NCI-H526 (cell line): ENCODE measurements at places on chromosomes 7 and 10.

DNA sequence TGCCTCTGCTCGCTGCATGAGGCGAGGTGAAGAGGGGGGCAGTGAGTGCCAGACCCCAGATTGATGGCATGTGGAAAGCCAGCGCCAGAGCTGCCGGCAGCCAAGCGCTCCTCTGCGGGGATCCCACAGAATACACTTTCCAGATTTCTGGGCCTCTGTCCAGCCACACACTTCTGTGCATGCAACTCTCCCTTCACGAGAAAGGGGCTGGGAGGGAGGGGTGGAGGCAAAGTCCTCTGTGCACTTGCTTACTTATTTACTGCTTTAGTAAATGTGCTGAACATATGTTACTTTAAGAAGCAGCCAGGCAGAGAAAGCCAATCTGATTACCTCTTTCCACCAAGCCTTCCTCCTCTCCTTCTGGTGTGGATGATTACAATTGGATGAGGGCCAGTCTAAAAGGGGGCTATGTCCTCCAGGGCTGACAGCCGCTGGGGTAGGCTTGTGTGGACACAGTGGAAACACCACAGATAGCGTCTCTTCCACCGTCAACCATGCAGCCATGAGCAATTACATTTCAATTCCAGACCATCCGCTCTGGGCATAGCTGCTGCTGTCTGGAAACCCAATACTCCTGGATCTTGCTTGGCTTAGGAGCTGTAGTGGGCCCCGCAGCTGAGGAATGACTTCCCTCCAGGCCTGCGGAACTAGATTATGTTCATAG, 322.8 kb upstream of the ANKRD30A start:
- DNase-seq, result no peak

GRCh38 chr10:119449760-119450461, 92.6 kb downstream of the RGS10 start:
- DNase-seq, result no peak

DNA sequence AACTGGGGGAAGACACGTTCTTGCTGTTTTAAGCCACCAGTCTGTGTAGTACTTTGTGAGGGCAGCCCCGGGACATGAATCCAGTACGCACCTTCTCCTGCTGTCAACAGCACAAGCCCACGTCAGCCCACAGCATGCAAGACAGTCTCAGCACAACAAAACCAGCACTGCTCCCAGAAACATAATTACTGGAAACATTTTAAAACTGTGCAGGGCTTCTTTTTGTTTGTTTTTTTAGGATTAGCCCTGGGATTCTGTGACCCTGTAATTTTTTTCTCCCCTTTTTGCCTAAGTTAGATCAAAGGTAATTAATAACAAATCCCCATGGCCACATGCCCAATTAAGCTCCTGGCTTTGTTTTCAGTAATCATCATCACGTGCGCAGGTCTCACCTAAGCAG, 87.5 kb downstream of the VOPP1 start:
- no peak for DNase-seq

DNA sequence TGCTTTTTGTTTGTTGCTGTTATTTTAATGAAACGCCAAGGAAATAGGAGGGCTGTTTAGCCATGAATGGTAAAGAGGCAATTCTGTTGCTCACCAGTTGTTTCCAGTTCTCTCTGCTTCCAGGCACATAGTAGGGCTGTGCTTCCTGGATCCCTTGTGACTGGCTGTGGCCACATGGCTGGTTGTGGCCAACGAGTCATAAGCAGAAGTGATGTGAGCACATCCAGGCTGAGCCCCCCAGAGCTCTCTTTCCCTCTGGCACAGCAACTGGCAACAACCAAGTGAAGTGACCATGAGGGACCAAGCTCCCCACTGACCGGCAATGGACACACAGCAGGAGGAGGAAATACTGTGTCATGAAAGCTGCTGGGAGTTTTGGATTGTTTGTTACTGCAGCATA, 10.3 kb downstream of the GRID1 start:
- no peak for DNase-seq

GRCh38 chr10:6080417-6080973, 8.3 kb upstream of the RBM17 start:
- DNase-seq, result no peak

GRCh38 chr7:45074528-45075354, 14.0 kb downstream of the NACAD start:
- no peak for DNase-seq

GRCh38 chr7:38881947-38882684, 26.9 kb downstream of the VPS41 start:
- no peak for DNase-seq

- no peak for DNase-seq
These were observed 12.8 kb downstream of the SUGCT start for GRCh38 chr7:40147371-40148246.

GRCh38 chr10:6300106-6300783, 97.5 kb downstream of the PFKFB3 start:
- no peak for DNase-seq

DNA sequence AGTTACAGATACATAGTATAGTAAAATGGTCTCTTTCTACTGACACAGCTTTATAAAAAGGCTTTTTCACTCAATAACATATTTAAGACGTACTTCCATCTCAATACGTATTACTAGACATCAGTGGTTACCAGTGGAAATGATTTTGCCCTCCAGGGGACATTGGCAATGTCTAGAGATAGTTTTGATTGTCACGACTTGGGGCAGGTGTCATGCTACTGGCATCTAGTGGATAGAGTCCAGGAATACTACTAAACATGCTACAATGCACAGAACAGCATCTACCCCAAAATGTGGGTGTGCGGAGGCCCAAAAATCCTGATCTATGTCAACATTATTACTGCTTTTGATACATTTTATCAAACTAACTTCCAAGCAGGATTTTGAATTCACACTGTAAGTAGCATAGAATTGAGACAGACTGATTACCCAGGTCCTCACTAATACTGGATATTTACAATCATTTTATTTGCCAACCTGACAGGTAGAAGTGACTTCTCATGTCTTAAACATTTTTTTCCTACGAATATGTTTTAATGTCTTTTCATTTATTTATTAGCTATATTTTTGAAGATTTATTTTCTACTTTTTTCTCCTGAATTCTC, 53.8 kb downstream of the HGF start:
- DNase-seq, result peak; percentile 70

DNA sequence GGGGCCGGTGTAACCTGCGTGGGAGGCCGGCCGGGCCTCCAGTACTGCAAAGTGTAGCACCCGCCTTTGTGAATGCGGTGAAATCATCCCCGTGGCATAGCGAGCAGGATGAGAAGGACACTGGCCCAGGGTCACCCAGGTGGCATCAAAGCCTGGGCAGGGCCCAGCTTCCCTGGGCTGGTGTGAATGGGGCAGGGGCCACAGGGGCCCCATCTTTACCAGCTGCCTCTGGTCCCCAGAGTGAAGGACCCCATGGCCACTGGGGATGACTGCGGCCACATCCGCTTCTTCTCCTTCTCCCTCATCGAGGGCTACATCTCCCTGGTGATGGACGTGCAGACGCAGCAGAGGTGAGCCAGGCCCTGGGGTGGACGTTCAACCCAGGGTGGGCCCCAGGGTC, 53.8 kb downstream of the RCC1L start:
- DNase-seq, result no peak

DNA sequence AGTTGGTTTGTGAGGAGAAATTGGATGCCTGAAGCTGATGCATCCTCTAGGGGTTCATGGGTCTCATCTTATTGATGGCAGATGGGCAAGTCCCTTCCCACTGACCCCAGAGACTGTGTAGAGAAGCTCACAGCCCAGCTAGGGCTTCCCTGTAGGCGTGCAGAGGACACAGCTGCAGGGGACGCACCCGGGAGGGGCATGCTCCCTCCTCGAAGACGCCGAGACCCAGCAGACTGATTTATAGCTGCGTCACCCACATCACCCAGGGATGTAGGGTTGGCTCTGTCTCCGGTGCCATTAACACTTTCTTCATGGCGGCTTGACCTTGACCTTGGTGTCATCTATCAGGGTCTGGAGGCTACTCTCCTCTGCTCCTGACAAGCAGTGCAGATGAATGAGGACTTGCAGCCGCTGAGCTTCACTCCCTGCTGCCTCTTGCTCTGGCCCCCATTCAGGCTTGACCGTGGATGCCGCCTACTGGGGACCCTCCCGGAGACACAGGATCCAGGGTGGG, 549.7 kb downstream of the TCERG1L start:
- no peak for DNase-seq

- DNase-seq, result no peak
These were observed 28.6 kb downstream of the SEC61A2 start for GRCh38 chr10:12158111-12158510.

- no peak for DNase-seq
These were observed 615.0 kb upstream of the MBL2 start for GRCh38 chr10:53387562-53387961.

GRCh38 chr7:157544226-157544625, 207.4 kb downstream of the DNAJB6 start:
- no peak for DNase-seq

- peak; percentile 40 for DNase-seq
These were observed 43.2 kb upstream of the FAM133B start for GRCh38 chr7:92633211-92633906.

GRCh38 chr7:133980804-133981203, 146.3 kb upstream of the LRGUK start:
- no peak for DNase-seq

DNA sequence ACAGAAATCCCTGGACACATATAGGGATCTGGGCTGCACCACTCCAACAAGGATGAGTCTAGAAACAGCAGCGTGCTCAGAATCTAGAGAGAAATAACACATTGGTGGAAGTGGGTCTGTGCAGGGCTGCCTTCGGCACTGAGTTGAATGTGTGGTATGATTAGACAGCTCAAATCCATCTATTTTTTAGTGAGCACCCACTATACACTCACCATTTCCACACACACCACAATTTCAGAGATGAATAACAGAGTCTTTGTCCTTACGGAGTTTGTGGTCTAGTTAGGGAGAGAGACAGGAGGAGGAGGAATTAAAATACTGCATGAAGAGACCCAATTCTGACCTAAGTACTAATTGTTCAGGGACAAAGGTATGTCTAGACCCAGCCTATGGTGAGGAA, 44.2 kb downstream of the JAZF1 start:
- no peak for DNase-seq

- DNase-seq, result no peak
These were observed 494.0 kb upstream of the POT1 start for GRCh38 chr7:125423458-125424155.

- DNase-seq, result no peak
These were observed 72.9 kb downstream of the ADK start for GRCh38 chr10:74223755-74224529.

DNA sequence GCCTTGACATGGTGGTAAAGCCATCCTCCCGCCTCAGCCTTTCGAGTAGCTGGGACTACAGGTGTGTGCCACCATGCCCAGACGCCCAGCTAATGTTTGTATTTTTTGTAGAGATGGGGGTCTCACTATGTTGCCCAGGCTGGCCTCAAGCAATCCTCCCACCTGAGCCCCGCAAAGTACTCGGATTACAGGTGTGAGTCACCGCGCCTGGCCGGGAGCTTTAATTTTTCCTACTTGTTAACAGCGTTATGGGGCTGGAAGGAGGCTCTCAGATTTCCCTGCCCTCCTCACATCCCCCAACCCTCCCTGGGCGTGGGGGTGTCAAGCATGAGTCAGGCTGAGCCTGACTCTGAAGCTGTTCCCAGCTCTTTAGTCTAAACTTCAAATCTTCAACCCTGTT, 8.3 kb downstream of the ALKBH4 start:
- no peak for DNase-seq

- no peak for DNase-seq
These were observed 13.9 kb downstream of the TSPAN14 start for GRCh38 chr10:80468002-80468401.

DNA sequence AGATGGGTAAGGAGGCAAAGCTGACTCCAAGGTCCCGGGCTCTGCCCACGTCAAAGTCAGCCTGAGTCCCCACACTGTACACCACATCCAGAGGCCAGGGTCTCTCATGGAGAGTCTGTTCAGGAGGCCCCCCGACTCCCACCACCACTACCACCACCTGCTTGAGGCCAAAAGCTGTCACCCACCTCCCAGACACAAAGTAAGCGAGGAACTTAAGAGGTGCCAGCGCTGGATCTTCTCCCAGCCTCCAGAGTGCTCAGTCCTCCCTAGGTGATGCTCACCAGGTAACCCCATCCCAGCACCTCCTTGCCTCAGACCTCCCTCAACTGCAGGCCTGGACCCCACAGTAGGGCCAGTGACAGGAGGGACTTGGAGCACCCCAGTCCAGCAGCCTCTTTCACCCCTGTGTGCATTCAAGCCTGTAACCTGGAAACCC, 520 bp downstream of the NPC1L1 start:
- DNase-seq, result no peak

DNA sequence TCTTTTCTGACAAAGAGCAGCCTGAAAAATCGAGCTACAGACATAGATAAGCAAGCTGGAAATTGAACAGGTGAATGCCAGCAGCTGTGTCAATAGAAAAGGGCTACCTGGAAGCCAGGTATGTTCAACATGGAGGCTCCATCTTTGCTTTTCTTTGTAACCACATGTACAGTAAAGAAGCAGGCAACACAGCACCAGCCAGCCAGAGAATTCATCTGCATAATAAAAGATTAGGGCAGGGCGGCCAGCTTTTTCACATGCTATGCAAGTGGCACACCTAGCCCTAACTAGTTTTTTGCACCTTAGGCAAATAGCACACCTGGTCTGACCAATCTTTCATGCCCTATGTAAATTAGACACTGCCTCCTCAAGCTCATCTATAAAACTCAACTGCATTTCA, 25.7 kb downstream of the COG5 start:
- peak; percentile 97 for DNase-seq

- no peak for DNase-seq
These were observed 79.8 kb upstream of the IFRD1 start for GRCh38 chr7:112370436-112370835.

- no peak for DNase-seq
These were observed 185.6 kb downstream of the FANK1 start for GRCh38 chr10:126081841-126082466.

- DNase-seq, result no peak
These were observed 96.7 kb upstream of the PDCD4 start for GRCh38 chr10:110775020-110775375.
